ENCODE measurements at places on chromosomes 16 and 17. TPM values are rescaled to one million over a fixed set of nuclear protein-coding genes. Genes with fewer than 3 reads are reported as not detected.

Gene CLEC10A
- not detected for total RNA-seq

Gene HP
- not detected for total RNA-seq

Gene CBX2
- 0.37 TPM for total RNA-seq

Gene MMP28
- total RNA-seq, result 0.59 TPM

Gene VAT1L
- total RNA-seq, result not detected

GRCh38 chr17:54969658-54970572, 1.4 kb downstream of the STXBP4 start:
- DNase-seq, result no peak

DNA sequence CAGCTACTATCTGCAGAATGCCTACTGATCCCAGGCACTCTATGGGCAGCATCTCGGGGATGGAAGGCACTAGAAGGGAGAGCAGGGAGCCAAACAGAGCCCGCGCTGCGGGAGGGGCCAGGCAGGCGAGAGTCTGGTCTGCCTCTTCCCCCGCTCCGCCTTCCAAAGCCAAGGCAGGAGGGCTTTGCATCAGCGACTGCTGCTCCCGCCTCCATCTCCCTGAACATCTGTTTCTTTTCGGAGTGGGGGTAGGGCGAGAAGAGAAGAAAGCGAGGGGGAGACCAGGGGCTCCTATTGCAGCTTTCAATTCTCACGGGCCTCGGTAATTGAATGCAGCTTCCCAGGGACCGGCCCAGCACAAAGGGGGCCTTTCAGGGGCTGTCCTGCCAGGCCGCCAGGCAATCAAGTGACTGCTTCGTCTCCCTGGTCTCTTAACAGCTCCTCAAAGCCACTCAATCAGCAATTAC, 31.4 kb upstream of the CDC42EP4 start:
- DNase-seq, result no peak

DNA sequence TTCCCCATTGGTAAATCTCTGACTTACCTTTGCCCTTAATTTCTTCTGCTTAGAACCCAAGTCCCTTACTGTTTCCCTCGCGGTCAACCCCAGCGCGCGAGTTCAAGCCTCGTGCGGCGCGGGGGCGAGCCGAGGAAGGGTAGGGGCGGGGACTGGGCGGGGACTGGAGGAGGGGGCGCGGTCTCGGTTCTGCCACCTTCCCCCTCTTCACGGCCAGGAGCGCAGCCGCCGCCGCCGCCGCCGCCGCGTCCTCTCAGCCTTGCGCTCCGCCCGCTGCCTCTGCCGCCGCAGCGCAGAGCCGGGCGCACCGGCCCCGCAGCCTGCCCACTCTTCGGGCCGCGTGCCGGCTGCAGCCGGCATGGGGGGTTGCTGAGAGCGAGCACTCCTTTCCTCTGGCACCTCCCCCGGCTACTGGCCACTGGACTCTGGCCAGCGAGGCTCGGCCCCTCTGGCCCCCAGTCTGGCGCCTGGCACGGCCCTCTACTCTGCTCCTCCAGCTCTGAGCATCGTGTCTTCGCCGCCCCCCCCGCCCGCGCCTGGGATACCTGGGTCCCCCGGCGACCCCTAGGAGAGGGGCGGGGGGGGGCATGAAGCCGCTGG, at the start of gene RAPGEFL1:
Gene RAPGEFL1, plus strand, starts transcription at position 196 of the 600 bp plus-strand sequence. Its CDS starts 392 bp downstream, at position 588.
- peak; percentile 61 for DNase-seq

DNA sequence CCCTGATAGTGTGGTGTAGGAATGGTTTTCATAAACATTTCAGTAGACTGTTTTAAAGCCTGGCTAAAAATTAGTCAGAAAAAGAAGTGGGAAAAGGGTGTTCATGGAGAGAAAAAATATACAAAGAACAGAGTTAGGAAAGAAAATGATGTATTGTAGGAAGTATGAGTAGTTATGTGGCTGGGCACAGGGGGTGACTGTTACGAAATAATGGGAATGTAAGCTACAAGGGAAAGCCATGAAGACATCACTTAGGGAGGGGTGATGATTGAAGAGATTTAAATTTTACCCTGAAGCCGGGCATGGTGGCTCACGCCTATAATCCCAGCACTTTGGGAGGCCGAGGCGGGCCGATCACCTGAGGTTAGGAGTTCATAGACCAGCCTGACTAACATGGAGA, 55.3 kb downstream of the NUP88 start:
- DNase-seq, result no peak

DNA sequence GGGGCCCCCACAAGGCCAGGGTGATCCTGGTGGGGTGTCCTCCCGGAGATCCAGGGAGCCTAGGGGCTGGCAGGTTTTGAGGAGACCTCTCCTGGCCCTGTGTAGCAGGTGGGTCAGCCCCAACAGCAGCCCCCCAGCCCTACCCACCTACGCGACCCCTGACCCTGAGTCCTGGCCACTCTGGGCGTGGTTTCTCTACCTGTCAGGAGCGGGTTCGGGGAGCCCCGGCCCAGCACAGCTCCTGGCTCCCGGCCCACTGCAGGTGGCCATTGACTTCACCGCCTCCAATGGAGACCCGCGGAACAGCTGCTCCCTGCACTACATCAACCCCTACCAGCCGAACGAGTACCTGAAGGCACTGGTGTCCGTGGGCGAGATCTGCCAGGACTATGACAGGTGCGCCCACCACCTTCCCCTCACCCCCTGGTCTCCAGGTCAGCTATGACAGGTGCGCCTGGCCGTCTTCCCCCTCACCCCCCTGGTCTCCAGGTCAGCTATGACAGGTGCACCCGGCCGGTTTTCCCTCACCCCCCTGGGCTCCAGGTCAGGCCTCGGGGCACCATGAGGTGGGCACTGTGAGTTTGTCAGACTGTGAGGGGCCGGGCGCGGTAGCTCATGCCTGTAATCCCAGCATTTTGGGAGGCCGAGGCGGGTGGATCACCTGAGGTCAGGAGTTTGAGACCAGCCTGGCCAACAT, 13.0 kb downstream of the CPNE7 start:
- DNase-seq, result no peak

GRCh38 chr16:4402439-4403132, 13.8 kb downstream of the CORO7 start:
- DNase-seq, result peak; percentile 75

GRCh38 chr16:10684511-10685151, 10.1 kb downstream of the TEKT5 start:
- DNase-seq, result no peak

DNA sequence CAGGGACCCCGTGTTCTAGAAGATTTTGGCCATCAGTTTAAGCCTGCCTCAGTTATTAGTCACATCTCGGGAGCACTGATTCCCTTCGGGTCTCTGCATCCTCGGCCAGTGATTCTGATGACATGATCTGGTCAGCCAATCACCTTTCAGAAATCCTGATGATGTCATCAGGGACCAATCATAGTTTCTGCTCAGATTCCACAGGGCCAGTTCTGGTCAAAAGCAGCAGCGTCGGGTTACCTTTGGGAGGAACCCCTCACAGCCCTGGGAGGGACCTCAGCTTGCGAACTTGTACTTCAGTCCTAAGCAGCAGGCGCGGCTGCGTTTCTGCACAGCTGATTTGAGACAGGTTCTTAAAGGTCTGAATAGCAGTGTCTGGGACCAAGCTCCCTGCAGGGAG, 13.9 kb downstream of the KDM8 start:
- DNase-seq, result no peak

GRCh38 chr17:7846063-7846735, 8.7 kb upstream of the TMEM88 start:
- DNase-seq, result peak; percentile 15

DNA sequence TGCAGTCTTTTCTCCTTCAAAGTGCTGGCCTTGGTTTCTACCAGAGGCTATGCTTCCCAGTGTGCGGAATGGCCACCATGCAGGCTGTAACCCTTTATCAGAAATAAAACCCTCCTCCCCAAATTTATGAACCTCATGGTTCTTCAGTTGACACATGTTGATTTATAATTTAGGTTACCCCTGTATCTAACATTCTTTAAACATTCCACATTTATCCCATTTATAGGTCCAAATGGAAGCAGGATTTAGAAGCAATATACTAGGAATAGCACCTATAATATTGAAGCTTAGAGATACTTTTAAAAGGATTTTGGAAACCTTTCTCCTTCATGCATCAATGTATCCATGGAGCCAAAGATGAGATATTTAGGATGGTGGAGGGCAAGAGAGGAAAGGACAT, 438.8 kb upstream of the C16orf82 start:
- no peak for DNase-seq

DNA sequence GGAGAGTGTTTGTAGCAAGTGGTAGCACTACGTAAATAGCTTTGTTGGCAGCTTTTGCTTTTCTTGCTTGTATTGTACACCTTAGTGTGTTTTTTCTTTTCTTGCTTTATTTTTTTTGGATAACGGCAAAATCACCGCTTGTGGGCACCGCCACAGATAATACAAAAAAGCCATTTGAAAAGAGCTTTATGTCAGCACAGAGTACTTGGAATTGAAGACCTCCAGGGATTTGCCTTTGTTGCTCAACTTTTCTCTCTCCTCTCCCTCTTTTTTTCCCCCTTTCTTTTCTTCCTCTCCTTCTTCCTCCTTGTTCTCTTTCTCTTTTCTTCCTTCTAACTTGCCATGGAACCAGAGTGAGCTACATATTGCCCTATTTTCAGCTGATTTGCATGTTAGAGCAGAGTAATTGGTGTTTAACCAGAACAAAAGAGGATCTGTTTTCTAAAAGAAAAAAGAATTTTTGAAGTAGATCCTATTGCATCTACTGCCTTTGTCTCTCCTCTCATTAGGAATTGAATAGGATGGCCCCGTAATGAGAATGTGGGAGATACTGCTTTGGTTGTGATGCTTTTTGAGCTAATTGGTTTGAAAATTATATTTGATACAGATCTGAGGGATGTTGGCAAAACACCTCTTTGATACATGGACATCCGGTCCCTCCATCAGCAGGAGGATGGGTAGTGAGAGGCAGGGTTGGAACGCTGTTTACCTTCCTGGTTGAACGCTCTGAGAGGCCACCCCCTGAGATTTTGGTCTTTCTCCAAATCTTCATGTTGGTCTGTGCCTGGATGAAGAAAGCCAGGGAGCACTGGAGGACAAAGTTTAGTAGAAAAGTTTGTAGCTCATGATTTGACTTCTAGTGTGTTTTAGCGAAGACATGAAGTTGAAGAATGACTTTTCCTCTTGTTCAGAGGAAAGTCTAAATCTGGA, 85.6 kb downstream of the MSI2 start:
- no peak for DNase-seq

DNA sequence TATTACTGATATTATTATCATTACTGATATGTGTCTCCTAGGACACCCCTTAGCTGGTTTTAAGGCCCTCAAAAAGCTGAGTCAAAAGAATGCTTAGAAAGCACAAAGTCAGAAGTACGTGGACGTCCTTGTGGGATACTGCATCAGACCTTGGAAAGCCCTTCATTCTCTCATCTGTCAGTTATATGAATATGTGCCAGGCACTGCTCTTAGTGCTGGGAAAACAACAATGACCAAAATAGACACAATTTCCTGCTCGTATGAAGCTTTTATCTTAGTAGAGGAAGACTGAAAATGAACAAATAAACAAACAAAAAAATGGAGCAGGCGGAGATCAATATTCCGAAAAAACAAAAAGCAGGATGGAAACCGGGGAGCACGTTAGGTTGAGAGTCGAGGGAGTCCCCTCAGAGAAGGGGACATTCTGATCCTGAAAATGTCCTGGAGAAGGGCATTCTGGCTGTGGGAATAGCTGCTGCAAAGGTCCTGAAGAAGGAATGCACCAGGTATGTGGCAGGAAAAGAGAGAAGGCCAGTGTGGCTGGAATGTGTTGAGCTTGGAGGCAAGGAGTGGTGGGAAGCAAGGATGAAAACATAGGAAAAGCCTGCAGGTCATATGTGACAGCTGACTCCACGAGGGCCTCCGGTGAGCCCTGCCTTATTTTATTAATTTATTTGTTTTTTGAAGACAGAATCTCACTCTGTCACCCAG, 15.5 kb upstream of the TMEM94 start:
- no peak for DNase-seq

DNA sequence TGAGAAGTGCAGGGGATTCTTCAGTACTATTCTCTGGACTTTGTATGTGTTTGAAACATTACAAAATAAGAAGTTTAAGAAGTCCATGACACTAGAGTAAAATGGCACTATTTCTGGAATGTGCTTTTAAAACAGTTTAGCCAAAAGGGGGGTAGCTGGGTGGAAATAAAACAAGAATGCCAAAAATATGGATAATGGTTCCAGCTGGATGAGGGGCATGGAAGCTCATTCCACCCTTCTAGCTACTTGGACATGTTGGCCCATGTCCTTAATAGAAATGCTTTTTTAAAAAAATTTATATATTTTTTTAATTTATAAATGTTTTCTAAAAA, 13.1 kb downstream of the ZC3H7A start:
- no peak for DNase-seq

GRCh38 chr16:20359997-20360396, 7.5 kb upstream of the UMOD start:
- no peak for DNase-seq

- no peak for DNase-seq
Observed at GRCh38 chr16:82043680-82044584, 8.9 kb downstream of the HSD17B2 start.

DNA sequence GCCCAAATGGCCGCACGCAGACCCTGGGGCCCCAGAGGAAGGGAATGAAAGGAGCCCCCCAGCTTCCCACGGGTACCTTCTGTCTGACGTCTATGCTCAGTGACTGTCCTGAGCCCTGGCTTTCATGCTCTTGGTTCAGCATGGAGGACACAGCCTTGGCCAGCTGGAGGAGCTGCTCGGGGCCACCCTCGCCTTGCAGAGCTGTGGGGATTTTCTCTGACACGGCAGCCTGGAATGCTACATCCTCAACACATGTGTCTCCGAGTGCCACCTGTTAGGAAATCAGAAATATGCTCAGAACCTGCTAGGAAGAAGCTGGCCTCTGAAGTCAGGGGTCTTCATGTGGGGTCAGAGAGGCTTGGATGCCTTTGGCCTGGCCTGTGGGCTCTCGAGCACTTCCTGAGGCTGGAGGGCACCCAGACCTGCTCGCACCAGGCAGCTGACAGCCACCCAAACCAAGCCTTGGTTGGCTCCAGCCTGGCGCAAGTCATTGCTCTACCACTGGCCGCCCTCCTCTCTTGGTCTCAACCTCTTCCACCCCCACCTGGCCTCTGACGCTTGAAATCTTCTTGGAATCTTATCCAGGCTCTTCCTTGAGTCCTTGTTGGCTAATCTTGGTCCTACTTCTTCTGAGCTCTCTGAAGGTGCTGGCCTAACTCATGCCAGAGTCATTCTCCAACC, 63.7 kb upstream of the BCO1 start:
- no peak for DNase-seq

DNA sequence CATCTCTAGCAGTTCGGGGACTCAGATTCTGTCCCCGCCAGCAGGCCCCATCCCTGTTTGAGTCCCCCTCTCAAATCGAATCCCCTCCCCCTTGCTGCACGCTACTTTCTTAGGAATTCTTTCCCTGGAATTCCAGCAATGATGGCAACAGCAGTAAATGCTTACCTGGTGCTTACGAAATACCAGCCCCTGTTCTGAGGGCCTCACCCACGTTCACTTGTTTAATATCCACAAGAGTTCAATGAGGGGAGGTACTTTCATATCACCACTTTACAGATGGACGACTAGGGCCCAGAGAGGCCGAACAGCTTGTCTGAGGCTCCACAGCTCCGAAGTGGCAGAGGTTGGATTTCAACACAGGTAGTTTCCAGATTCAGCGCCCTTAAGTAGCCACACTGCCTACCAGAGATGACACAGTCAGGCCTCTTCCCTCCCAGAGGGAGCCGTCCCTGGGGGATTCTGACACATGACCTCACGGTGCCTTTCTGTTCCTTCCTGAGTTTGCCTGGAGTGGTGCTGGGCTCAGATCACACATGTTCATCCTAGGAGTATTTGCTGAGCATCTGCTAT, 120.7 kb upstream of the GSE1 start:
- DNase-seq, result no peak

GRCh38 chr17:65679165-65679845, 117.9 kb upstream of the AXIN2 start:
- DNase-seq, result no peak

All from activated B cell treated with CpG ODN at 0.5 μM for 24 hours (primary cell).